ENCODE measurements at places on chromosomes 2 and 18.

DNA sequence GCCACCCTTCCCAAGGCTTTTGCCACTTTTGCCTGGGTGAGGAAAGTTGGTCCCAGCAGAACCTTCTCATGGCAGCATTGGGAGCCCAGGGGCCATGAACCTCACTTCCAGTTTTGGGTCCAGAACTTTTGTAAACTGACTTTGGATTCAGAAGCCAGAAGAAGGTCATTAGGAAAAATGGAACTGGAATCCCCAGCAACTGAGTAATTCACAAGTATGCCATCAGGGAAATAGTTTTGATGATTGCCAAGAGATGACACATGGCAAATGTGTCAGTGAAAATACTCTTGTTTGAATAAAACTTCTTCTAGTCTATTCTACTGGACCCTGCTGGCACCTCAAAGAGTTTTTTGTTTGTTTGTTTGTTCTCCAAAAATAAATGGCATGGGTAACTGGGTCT, 203.7 kb downstream of the SETBP1 start:
- DNase-seq: no peak

DNA sequence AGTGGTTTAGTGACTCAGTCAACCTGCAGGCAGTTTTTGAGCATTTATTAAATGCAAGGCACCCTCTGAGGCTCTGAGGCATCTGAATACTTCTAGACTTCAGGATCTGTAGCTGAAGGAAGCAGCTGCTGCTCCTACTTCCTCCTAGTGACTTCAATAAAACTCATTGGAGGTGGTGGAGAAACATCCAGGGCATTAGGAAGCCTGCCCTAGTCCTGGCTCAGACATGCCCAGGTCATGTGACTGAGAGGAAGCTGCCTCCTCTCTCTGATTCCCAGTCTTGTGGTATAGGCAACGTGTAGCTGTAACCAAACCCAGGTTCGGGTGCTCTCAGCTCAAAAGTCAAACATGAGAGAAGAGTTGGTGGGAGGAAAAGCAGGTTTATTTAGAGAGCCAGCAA, 287.2 kb upstream of the GYPC start:
- no peak for DNase-seq

GRCh38 chr18:50284255-50284885, 3.0 kb upstream of the MBD1 start:
- no peak for DNase-seq

DNA sequence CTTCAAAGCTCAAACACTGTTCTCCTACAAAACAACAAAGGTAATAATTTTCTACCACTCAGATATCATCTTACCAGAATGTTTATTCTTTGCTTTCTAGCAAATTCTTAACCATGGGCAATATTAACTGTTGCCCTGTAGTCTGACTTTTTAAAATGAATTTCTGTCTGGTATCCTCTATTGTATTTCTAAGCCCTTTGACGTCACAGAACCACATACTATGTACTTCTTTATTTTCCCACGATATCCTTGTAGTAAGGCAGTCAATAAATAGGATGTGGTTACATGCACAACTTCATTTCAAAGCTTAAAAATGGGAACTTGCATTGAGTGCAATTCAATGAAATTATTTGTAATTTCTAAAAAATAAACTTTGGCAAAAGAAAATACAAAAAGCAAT, 58.7 kb downstream of the THADA start:
- no peak for DNase-seq

GRCh38 chr18:25239581-25240419, 112.2 kb downstream of the ZNF521 start:
- DNase-seq: no peak

GRCh38 chr2:131033786-131034121, 59.5 kb downstream of the FAM168B start:
- DNase-seq: no peak

- DNase-seq: no peak
These were observed 516.0 kb upstream of the FAM98A start for GRCh38 chr2:34115076-34115475.

GRCh38 chr2:155715705-155716104, 616.8 kb downstream of the NR4A2 start:
- DNase-seq: no peak

- DNase-seq: no peak
These were observed 111.9 kb downstream of the KCTD1 start for GRCh38 chr18:26436176-26437051.

DNA sequence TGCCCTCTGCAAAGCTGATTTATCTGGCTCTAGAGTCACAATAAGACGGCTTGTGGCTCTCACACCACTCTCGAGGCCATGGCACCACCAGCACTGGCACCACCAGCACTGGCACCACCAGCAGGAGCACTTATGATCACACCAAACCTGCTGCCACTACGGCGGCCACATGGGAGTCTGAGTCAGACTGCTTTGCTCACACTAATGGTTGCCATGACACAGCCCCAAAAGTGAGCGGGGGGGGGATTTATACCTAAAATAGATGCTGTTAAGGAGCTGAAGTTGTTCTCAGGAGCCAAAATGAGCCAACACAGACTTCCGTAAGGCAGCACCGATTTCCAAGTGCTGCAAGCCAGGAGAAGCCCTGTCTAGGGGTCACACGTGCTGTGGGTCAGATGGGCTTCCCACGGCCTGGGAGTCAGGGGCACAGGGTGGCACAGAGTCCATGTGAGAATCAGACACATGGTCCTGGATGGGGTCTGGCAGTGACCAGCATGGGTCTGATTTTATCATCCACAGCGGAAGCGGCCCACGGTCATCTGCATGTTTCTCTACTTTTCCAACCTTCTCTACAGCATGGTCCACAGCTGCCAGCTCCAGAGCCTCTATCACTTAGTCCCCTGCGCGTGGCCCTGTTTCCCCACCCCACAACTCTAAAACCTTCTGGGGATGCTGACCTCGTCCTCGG, 16.7 kb downstream of the DNMT3A start:
- DNase-seq: no peak

DNA sequence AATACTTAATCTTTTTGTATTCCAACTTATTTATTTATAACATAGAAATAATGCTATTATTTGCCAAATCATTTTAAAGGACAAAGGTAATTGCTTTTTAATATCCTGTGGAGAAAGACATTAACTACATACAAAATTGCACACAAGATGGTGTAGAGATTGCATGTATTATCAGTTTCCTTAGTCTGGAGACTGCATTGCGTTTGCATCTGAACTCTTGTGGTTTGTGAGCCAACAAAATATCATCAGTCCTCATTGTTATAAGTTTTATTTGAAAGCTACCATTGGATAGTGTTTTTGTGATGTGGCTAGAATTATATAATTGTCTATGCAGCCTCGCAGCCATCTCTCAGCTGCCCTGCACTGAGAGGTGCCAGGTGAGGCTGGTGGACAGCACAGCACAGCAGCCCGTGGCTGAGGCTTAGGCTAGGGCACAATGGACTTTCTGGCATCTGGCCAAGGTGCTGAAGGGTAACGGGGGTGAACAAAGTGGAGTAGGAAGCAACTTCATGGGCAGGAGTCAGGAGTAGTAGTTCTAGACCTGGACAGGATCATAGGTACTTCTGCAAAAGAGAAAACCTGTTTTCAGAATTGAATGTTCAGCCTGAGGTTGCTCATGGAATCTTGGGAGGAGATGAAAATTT, 15.1 kb downstream of the RASGRP3 start:
- DNase-seq: no peak

- DNase-seq: no peak
These were observed 657.2 kb downstream of the ERBB4 start for GRCh38 chr2:211881449-211881848.

DNA sequence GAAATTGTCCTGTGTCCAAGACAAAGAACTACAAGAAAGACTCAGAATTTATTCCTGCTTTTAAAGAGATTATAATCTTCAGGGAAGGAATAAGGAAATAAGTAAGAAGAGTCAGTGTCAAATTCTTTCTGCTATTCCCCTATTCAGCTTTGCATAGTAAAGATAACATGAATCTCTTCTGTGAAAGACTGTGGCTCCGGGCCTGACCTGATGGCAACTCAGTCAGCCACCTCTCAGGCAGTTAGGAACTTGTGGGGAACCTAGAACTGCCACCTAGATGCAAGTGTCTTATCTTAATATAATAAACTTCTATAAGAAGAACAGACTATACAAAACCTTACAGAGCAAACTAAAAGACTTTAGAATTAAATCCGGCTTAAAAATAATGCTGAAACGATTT, 382.0 kb downstream of the RAD51AP2 start:
- DNase-seq: no peak

DNA sequence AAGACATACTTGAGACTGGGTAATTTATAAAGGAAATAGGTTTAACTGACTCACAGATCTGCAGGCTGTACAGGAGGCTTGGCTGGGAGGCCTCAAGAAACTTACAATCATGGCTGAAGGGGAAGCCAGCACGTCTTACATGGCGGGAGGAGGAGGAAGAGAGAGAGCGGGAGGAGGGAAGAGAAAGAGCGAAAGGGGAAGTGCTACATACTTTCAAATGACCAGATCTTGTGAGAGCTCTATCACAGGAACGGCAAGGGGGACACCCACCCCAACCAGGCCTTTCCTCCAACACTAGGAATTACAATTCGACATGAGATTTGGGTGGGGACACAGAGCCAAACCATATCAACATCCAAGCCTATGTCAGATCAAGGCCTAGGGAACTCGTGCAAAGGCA, 24.2 kb downstream of the MYL12B start:
- no peak for DNase-seq

DNA sequence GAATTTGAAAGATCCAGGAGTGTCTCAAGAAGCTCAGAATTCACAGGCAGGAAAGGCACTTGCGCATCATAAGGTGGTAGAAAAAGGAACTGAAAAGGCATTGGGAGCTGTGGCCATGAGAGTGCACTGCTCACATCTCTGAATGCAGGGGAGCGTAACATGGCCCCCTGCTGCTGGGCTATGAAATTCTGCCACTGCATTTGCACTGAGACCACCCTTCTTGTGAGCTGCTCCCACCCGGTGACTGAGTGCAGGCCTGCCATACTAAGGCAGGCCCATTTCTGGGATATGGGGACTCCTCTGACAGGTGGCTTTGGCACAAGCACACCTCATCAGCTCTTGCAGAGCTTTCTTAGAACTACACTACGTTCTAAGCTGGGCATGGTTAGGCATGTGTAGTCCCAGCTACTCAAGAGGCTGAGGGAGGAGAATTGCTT, 25.3 kb upstream of the STARD7 start:
- no peak for DNase-seq

DNA sequence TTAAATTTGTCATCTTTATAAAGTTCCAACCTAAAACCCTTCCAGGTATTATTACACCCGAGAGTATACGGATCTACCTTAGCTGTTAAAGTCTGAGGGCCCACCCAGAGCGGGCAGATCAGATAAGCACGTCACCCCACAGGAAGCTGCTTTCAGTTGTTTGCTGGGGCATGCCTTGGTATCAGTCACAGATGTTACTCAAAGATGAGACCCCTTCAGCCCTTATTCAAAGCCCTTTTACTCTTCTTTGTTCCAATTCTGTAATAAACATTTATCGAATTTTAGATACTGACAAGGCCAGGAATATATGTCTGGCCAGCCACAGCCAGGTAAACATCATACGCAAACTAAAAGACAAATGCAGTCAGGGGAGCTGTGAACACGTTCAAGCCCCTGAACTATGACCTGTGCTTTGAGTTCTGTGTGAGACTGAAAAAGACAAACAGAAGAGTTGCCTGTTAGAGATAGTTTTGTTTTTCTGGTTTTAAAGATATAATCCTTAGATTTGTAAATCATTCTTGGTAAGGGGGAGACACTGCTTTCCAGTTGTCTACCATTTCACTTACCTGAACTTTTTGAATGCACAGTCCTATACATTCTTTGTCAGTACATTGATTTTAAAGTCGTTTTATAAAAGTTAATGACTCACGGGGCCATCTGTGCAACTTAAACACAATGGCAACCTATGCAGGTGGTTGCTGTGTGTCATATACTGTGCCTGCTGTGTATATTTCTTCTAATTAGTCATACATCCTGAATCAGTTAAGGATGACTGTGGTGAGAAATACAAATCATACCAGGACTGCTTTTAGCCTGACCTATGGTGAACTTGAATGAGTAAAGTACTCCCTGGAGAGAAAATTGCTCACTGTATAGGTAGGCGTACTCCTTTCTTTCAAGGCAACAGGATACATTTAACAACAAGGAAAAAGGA, 100.5 kb upstream of the ITPRID2 start:
- DNase-seq: no peak

- DNase-seq: no peak
These were observed 551.7 kb downstream of the SATB2 start for GRCh38 chr2:198905881-198906612.
